Nasal cavity respiratory epithelium epithelial cell of viscerocranial mucosa (primary cell): ENCODE measurements at places on chromosomes 4 and X. TPM values are rescaled to one million over a fixed set of nuclear protein-coding genes. Genes with fewer than 3 reads are reported as not detected.

Gene MMGT1
- 13.7 and 19.3 TPM in 2 replicates for total RNA-seq

Gene UGT2B17
- under 0.01 TPM in 1 of 2 replicates, not detected in the other for total RNA-seq

Gene PRPS1
- 9.9 and 21.9 TPM in 2 replicates for total RNA-seq

Gene PROM1
- total RNA-seq = 0.34 and 1.4 TPM in 2 replicates

Gene BBS7
- 17.4 and 18.1 TPM in 2 replicates for total RNA-seq

Gene ARHGEF38
- 0.21 TPM in 1 of 2 replicates, not detected in the other for total RNA-seq

Gene FAM236B
- not detected in 2 replicates for total RNA-seq

Gene SORCS2
- under 0.01 and 0.93 TPM in 2 replicates for total RNA-seq

Gene PGAM4
- total RNA-seq = not detected in 2 replicates

Gene ATP7A
- total RNA-seq = 4.8 and 10.5 TPM in 2 replicates

Gene ENOX2
- total RNA-seq = 21.2 and 26.7 TPM in 2 replicates

Gene CXCL11
- 0.68 and 0.71 TPM in 2 replicates for total RNA-seq

Gene DEFB131A
- not detected in 2 replicates for total RNA-seq

Gene WWC2
- total RNA-seq = 8.9 and 27.2 TPM in 2 replicates

Gene KIF4A
- total RNA-seq = 0.14 and 0.34 TPM in 2 replicates

Gene GPRIN3
- not detected in 2 replicates for total RNA-seq

Gene ZNF157
- under 0.01 and 0.07 TPM in 2 replicates for total RNA-seq

Gene TLR1
- total RNA-seq = 0.34 and 0.78 TPM in 2 replicates

Gene MAGEB17
- not detected in 2 replicates for total RNA-seq
